ENCODE measurements at places on chromosomes 2 and 18. TPM values are rescaled to one million over a fixed set of nuclear protein-coding genes. Genes with fewer than 3 reads are reported as not detected.

CSRNP3 gene
- total RNA-seq: 2.7 TPM

PPP1R1C gene
- not detected for total RNA-seq

CFC1 gene
- total RNA-seq: not detected

PLCL1 gene
- 15.5 TPM for total RNA-seq

FAM161A gene
- 1.3 TPM for total RNA-seq

G6PC2 gene
- total RNA-seq: not detected

CCDC102B gene
- total RNA-seq: 16.6 TPM

VIL1 gene
- total RNA-seq: not detected

PROC gene
- total RNA-seq: not detected

ECEL1 gene
- total RNA-seq: not detected

TMEFF2 gene
- 0.06 TPM for total RNA-seq

TRMT61B gene
- 9.6 TPM for total RNA-seq

LIPG gene
- total RNA-seq: 12.8 TPM

ANKRD23 gene
- 1.1 TPM for total RNA-seq

ZRANB3 gene
- 7.5 TPM for total RNA-seq

SMYD5 gene
- 13.5 TPM for total RNA-seq

NIF3L1 gene
- total RNA-seq: 15.8 TPM

COBLL1 gene
- 1.1 TPM for total RNA-seq

RASGRP3 gene
- total RNA-seq: 4.2 TPM

INO80B gene
- 16.6 TPM for total RNA-seq

IL36RN gene
- total RNA-seq: not detected

NLRC4 gene
- total RNA-seq: not detected

SP140 gene
- total RNA-seq: not detected

IL1A gene
- total RNA-seq: 0.05 TPM

C2orf78 gene
- total RNA-seq: not detected

UGT1A10 gene
- not detected for total RNA-seq

ACP1 gene
- 57.5 TPM for total RNA-seq

DNAH7 gene
- 0.12 TPM for total RNA-seq
